ENCODE measurements at places on chromosomes 6 and 20.

DNA sequence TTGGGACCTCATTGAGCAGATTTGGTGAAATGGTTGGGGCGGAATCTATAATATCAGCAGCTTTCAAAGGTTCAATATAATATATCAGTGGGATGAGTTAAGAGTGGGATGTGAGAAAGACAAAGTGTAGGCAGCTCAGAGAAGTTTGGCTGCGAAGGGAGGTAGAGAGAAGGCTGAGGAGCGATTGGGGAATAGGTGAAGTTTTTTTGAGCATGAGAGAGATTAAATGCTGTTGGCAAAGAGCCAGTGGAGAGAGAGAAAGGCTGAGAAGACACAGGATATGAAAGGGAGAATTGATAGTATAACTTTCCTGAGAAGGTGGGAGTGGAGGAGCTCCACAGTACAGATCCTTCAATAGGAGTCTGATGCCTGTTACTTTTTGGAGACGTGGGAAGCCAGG lies 12.1 kb upstream of the SERINC3 start:
- DNase-seq = no peak

DNA sequence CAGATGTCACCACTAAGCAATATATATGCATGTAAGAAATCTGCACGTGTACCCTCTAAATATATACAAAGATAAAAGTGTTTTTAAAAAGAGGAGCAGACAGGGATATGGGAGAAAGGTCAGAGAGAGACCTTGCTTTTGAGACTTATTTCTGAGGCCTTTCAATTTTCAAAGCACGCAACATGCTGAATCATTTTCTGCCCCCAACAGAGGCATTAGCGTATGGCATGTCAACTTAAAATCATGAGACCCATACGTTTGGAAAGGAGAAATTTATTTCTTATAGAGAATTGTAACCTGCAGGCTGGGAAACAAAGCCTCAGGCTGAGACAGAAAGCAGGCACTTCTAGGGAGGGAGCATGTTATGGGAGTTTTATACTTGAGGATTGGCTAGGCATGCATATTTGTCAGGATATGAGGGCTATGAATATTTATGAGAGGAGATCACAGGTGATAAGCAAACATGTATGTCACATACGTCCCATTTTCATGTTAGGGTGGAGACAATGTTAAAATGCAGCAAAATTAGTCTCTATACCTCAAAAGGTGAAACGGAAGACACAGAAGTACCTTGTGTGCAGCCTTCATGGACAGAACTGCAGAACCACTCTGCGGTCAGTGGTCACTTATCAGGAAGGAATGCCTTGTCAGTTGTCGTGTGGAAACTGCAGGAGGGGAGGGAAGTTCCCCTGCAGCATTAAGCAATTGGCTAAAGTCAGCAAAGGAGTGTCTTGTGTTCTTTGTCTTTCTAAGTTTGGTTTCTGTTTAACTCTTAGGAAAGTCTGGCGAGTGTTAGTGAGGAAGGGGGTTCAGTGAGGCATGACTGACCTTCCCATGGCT lies 6.3 kb upstream of the GABRR2 start:
- DNase-seq = no peak

GRCh38 chr6:30912746-30913520 lies 1.1 kb upstream of the VARS2 start:
- peak; percentile 35 for DNase-seq

DNA sequence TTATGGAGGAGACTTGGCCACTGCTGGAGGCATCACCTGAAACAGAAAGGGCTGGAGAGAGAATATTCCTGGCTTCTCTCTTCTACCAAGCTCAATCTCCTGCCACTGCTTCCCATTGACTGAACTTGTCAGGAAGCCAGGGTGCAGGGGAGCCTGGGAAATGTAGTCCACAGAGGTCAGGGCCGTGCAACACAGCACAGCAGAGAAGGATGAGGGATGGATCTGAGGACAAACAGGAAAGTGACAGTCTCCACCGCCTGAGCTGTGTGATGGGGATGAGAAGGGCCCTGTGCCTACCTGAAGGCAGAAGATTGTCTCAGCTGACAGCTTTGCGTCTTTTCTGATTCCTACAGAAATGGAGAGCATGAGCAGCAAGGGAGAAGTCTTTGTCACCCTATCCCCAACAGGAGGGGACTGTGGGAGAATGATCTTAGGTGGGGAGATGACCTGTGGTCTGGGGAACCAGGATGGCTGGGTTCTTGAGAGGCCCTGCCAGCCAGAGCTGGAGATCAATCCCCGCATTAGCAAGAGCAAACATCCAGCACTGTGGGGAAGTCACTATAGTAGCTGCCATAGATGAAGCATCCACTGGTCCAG lies 114.2 kb downstream of the SNX5 start:
- DNase-seq = peak; percentile 41

- no peak for DNase-seq
These were observed 122.9 kb downstream of the FAM120B start for GRCh38 chr6:170429450-170429849.

DNA sequence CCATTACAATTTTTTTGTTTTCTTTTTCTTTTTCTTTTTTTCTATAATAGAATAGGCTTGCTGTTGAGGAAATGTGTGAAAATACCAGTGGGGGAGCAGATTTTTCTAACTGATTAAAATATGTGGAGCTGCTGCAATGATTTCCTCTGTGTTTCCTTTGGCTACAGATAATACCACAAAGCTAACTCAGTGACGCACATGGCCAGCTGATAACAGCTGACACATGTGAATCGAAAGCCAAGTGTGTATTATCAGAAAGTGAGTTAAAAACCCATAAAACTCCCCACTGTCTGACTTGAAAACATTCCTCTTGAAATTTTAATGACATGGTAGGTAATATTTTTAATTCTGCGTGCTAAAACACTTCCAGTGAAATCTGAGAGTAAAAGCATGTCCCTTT lies 70.8 kb upstream of the AHI1 start:
- peak; percentile 87 for DNase-seq

- DNase-seq = peak; percentile 2
These were observed 347.5 kb downstream of the PRL start for GRCh38 chr6:21949211-21949801.

GRCh38 chr20:64065062-64065973 lies 2.3 kb downstream of the TCEA2 start:
- no peak for DNase-seq

- no peak for DNase-seq
These were observed 170.3 kb upstream of the PDE10A start for GRCh38 chr6:165833355-165833754.

GRCh38 chr6:52536424-52536916 lies 40.4 kb downstream of the TRAM2 start:
- DNase-seq = no peak

GRCh38 chr20:50009521-50010454 lies 27.0 kb downstream of the SNAI1 start:
- no peak for DNase-seq

GRCh38 chr6:18260448-18261106 lies 3.8 kb downstream of the DEK start:
- DNase-seq = peak; percentile 75

DNA sequence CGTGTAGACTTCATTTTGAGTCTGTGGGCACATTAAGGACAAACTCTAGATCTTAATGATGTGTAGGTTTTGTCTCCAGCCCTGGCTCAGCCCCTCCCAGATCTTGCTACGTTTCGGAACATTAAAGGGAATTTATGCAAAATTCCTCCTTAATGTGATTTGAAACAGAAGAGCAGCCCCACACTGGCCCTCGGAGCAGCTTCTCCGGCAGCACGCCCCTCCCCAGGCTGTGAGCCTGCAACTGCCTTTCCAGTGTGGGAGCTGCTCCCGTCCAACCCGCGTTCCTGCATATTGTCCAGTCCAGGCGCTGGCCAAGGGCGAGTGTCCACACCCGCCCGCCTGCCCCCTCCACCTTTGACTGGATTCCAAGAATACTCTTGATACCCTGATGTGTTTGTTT lies 257.2 kb downstream of the TAF4 start:
- DNase-seq = no peak

DNA sequence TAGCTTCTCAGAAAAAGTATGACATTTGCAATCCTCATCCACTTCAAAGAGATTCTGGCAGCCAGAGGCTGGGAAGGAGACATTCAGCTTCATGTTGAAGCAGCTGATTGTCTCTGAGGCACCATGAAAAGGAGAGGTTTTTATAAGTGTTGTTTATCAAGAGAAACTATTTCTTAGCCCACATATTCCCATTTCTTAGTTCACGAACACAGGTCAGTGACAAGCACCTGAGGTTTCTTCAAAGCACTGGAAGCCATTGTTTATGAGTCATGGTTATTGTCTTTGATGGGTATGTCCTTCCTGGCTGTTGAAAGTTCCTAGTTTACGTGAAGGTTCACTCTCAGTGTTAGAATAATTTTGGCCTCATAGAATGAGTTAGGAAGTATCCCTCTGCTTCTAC lies 3.0 kb upstream of the DDX43 start:
- DNase-seq = no peak
